HEK293T (cell line): ENCODE measurements at places on chromosomes 6 and 20.

GRCh38 chr20:15708984-15709598 is 864.2 kb downstream of the KIF16B start:
- DNase-seq, result peak; percentile 71

- DNase-seq, result no peak
Observed at GRCh38 chr20:25205277-25206062, 10.0 kb downstream of the ENTPD6 start.

- no peak for DNase-seq
Observed at GRCh38 chr6:16333580-16333979, 95.2 kb downstream of the GMPR start.

DNA sequence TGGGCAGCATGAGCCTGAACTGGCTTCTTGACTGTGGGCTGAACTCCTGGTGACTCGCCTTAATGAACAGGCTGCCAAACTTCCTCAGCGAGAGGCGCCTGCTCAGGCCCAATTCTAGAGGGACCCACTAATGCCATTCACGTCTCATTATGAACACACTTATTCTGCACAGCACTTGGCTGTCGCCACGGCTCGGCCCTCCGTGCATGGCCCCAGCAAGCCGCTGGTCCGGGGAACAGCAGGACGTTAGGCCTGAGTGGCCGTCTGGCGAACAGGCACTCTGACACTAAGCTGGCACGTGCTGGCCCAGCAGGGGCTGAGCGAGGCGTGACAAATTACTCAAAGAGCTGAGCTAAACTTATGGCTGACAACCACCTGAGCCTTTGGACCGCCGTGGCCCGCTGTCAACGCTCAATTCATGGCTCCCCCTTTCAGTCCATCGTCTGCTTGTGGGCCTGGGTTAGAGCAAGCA is 45.9 kb downstream of the INSM1 start:
- no peak for DNase-seq

DNA sequence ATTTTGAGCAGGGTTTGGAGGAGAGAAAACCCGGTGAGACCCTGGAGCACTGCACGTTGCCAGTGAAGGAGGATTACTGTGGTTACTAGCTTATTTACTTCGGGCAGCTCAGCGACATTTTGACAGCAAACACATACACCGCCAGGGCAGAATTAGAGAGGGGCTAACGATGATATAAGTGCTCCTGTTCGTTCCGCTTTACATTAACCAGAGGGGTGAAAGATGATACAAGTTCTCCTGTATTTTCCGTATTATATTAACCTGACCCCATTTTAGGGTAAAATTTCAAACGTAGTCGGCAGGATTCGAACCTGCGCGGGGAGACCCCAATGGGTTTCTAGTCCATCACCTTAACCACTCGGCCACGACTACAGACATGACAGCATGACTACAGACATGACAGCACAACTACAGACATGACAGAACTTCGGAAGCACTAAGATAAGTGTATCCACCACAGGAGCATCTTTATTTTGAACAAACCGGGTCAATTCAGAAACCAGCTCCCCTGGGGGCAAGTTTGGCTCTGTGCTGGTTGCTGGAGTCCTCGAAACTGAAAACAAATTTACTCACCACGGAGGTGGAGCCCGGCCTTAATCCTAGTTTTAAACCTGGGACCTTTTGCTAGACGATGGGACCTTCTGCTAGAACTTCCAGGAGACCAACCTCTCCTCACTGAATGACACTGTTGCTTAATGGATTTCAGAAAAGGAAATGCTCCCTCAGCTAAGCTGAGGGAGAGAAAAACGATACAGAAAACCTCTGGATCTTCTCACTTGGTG is 80.4 kb upstream of the ZNF184 start:
- DNase-seq, result peak; percentile 58

GRCh38 chr6:15790116-15790515 is 127.3 kb upstream of the DTNBP1 start:
- DNase-seq, result no peak

- no peak for DNase-seq
Observed at GRCh38 chr6:11397622-11398450, 139.7 kb upstream of the TMEM170B start.

DNA sequence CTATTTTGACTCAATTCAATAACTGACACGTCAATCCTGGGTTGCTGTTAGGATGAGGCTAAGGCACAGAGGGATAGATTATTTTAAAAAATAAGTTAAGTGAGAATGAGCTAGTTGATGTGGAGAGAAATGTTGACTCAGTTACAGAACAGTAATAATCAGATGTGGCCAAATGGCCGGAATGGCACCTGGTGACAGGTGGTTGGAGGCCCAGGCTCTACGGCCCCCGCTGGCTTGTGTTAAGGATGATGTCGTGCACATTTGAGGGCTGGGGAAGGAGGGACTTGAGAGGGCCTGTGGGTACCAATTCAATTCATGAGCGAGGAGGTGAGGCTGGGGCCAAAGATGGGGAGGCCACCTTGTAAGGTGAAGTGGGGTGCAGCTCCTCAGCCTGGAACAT is 31.7 kb downstream of the APCDD1L start:
- no peak for DNase-seq

GRCh38 chr6:25714765-25715164 is 39.8 kb upstream of the SLC17A4 start:
- no peak for DNase-seq

DNA sequence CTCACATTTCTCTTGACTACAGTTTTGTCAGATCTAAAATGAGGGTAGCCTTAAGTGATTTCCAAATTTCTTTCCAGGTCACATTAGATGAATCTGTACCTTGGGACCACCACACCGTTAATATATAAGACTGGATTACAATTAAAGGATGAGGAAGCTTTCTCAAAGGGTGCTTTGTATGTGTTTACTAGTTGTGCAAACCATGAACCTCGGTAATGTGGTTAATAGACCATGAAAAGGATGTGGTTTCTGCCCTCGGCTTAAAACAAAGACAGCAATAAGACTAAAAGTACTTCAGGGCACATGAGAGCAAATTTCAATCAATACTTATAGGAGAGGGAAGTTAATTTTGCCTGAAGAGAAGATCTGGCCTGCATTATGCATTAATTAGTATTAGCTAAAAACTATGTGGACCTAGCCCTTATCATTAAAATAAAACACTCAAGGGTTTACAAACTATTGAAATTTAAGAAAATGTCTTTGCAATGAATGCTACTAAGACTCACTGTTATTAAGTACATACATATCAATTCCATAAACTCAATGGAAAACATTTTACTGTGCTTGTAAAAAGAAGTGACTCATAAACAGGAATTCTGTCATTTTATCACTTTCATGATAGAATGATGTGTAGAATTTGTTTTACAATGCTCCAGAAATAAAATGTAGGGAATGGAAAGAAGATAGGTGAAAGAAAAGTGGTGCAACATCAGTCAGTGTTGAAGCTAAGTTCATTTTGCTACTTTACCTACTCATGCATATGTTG is 936 bp upstream of the TMX4 start:
- DNase-seq, result no peak

- DNase-seq, result no peak
Observed at GRCh38 chr6:33770124-33770832, 18.7 kb downstream of the LEMD2 start.

- DNase-seq, result peak; percentile 44
Observed at GRCh38 chr6:33313709-33314514, at the start of gene TAPBP. TSS of gene TAPBP (minus strand) at chr6:33314078. CDS start at chr6:33314041, 37 bp downstream.

DNA sequence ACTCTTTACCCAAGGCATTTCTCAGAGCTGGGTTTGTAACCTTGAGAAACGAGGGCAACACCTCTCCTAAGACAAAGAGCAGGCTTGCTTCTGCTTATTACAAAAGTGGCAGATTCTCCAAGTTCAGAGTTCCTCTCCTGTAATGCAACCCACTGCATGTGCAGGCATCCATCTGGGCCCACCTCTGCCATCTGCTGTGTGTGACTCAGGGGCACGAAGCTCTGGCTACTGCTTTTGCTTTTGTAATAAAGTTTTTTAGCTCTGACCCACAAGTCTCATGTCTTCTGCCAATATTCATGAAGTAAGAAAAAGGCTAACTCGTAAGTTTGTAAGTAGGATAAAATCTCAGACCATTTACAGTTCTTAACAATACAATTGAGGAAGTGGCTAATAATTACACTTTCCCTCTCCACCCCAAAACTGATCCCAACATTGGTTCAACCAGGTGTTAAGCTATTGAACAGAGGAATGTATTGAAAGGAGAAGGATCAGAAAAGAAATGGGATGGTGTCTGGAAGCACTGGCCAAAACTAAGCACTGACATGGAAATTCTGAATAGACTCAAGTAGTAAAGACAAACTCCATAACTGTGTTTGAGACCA is 51.7 kb upstream of the SMLR1 start:
- DNase-seq, result no peak

DNA sequence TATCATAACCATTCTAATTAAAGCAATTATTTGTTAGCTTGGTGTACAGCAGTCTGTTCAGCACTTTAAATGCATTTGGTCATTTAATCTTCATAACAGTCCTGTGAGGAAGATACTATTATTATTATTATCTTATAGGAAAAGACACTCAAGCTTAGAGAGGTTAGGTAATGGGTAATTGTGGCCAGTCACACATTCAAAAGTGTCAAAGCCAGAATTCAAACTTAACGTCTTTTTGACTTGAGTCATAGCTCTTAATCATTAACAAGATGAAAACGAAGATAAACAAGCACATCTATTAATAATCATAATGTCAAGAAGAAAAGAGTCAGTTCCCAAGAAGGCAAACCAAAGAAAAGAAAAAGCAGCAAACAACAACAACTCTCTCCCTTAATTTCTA is 251.0 kb downstream of the SYNE1 start:
- no peak for DNase-seq

GRCh38 chr20:8428988-8429387 is 296.9 kb downstream of the PLCB1 start:
- no peak for DNase-seq

DNA sequence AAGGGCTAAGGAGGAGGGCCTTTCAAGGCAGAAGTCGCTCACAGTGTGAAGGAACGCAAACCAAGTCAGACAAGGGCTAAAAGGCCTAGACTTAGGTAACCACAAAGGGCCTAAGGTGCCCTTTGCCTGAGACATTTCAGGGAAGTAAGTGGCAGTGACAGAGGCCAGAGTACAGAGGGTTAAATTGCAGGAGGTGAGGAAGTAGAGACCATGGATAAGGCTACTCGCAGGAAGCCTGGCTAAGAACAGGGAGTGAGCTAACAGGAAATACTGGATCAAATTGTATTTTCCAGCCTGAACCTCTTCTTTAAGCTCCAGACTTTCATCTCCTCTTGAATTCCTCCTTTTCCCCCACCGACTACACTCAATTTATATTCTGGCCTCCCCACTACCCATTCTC is 16.6 kb downstream of the ZHX3 start:
- no peak for DNase-seq

GRCh38 chr20:3723284-3723683 is 9.2 kb upstream of the HSPA12B start:
- no peak for DNase-seq

GRCh38 chr20:58109918-58110635 is 118.4 kb downstream of the ANKRD60 start:
- no peak for DNase-seq

DNA sequence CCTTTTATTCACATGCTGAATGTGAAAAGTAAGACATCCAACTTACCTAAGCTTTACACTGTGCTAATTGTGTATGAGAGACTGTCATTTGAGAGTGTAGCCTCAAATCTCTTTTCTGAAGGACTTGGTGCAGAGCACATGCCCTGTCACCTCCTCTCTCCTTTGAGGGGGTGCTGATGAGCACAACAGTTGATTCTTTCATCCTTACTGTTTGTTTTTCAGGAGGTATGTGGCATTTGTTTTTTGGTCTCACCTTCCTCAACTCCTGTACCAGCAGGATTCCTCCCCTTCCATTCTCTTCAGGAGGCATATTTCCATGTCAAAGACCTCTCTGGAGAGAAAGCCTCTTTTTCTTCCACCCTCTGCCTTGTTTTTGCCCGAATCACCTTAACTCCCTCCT is 252.6 kb upstream of the CITED2 start:
- no peak for DNase-seq

- DNase-seq, result no peak
Observed at GRCh38 chr20:18588574-18588933, 700 bp downstream of the DTD1 start.

- no peak for DNase-seq
Observed at GRCh38 chr6:47290124-47290834, 19.4 kb downstream of the TNFRSF21 start.

DNA sequence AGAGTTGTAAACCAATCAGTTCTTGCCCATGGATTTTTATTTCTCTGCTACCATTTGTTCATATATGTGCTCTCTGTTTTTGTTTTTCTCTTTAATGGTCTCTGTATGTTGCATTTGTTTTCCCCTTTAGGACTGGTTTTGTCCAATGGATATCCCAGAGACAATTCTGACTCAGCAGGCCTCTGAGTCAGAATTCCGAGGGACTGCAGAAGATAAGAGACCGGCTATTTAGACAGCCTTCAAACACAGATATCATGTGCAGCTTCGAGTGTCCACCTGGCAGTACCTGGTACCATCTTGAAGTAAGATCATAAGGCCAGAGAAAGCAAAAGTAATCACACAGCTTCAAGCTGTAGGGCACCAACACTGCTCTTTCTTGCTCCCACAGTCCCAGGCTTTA is 125.5 kb downstream of the ELOVL4 start:
- DNase-seq, result no peak

- no peak for DNase-seq
Observed at GRCh38 chr6:168655462-168656152, 214.6 kb downstream of the SMOC2 start.

DNA sequence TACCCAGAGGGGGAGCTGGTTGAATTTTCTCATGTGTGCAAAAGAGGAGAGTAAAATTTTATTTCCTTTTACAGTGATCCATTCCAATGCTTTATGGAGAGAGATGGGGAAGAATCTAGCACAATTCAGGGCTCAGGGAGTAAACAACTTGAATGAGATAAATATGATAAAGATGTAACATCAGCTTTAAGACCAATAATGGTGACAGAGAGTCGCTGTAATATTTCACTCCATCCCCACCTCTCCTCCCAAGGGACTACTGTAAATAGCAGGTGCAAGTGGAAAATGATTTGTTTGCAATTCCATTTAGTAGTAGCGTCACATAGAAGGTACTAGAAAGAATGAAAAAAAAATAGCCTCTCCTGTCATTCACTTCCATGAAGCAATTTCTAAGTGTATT is 4.8 kb downstream of the CRISP3 start:
- no peak for DNase-seq

GRCh38 chr6:146224988-146225387 is 196.1 kb downstream of the GRM1 start:
- DNase-seq, result no peak

GRCh38 chr6:13011612-13012146 is 295.1 kb downstream of the PHACTR1 start:
- DNase-seq, result no peak

DNA sequence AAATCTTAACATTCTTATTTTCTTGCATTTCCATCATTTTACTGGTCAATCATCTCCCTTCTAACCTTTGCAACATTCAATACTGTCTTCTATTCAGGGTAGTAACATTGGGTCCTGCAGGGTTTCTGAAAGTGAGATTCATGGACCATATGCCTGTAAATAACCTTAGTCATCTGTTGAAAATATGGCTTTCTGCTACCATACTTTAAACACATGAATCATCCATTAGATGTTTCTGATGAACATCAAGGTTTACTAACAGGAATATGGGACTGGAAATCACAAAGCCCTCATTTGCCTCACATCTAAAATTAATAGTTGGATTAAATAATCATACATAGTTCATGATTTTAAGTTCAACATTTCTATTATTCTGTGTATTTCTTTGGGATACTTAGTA is 475.9 kb upstream of the MARCKS start:
- no peak for DNase-seq

- no peak for DNase-seq
Observed at GRCh38 chr6:71393981-71394432, 105.4 kb downstream of the OGFRL1 start.
